ENCODE measurements at places on chromosomes 7 and 10. TPM values are rescaled to one million over a fixed set of nuclear protein-coding genes. Genes with fewer than 3 reads are reported as not detected.

ZNF746 gene
- total RNA-seq, result 22.7 TPM

SPOCK2 gene
- total RNA-seq, result 12.1 TPM

WNT16 gene
- total RNA-seq, result not detected

GPR85 gene
- total RNA-seq, result 0.75 TPM

SLC13A4 gene
- total RNA-seq, result not detected

EVX1 gene
- not detected for total RNA-seq

CLCN1 gene
- not detected for total RNA-seq

BLNK gene
- 35.5 TPM for total RNA-seq

PRKG1 gene
- 26.5 TPM for total RNA-seq

PLEKHS1 gene
- total RNA-seq, result not detected

GPR15LG gene
- not detected for total RNA-seq

NXPH1 gene
- total RNA-seq, result not detected

- peaks cover 57% of the 10 kb centered on the region for H3K4me1 ChIP-seq
- no peaks in the 10 kb centered on the region for H3K27me3 ChIP-seq
- peak overlapping the region; percentile 87 for H3K27ac ChIP-seq
- H3K4me3 ChIP-seq, result no peak overlapping the region
- no peak for DNase-seq
Observed at GRCh38 chr10:109892931-109893330, 30.4 kb downstream of the XPNPEP1 start.

DNA sequence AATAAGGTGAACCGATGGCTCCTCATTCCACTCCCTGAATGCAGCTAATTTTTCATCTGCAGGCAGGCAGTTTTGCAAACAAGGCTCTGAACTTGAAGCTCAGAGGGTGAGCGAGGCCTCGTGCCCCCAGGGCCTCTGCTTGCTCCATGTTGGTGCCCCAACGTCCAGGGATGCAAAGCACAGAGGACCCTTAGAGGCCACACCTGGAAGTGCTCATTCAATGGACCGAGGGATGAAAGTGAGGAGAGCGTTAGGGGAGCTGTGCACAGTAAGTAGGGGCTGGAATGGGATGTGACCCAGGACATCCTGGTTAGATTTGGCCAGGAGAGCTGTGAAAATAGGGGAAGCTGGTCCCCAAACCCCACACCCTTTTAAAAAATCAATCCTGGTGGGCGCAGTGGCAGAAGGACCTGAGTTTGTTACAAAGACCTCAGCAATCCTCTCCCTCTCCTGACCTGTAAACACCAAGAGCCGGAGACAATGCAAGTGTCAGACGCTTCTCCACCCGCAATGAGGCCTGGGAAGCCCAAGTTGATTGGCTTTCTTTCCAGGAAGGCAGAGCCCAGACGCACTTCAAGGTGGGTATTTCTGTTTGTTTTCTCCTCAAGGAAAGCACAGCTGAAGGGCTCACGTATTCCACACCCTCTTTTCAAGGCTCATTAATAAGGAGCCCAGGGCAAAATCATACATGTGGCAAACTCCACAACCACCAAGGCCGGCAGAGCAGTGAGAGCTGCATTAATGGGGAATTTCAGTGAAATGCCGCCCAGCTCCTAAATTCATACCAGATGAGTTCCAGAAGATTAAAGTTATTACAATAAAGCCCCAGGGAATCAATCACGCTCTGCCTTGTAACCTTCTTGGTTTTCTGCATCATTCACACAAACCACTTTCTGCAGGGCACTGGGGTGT, 14.1 kb upstream of the CXCL12 start:
- no peak overlapping the region for H3K4me3 ChIP-seq
- no peak for DNase-seq
- no peak overlapping the region for H3K27ac ChIP-seq
- no peaks in the 10 kb centered on the region for H3K36me3 ChIP-seq
- no peaks in the 10 kb centered on the region for H3K4me1 ChIP-seq

DNA sequence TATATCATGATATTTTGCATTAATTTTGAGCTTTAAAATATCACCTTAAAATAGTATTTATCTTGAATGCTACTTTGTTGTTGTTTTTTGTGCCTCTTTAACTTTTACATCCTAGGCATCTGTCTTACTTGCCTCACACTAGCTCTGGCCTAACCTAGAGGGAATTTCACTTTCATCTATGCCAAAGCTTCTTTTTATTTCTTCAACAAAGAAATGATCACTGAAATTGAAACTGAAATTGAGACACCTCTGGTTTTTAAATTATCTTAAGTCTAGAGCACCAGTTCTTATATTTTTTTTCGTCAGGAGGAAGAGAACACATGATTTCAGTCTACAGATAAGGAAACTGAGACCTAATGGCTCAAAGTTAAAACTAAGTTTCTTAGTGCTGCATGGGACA, 3.5 kb upstream of the SCIN start:
- no peaks in the 10 kb centered on the region for H3K36me3 ChIP-seq
- no peak overlapping the region for H3K4me3 ChIP-seq
- DNase-seq, result no peak
- H3K4me1 ChIP-seq, result peaks cover 12% of the 10 kb centered on the region
- H3K27me3 ChIP-seq, result no peaks in the 10 kb centered on the region

GRCh38 chr7:7687800-7688199, 30.6 kb downstream of the RPA3 start:
- no peaks in the 10 kb centered on the region for H3K36me3 ChIP-seq
- H3K4me3 ChIP-seq, result no peak overlapping the region
- no peak for DNase-seq

DNA sequence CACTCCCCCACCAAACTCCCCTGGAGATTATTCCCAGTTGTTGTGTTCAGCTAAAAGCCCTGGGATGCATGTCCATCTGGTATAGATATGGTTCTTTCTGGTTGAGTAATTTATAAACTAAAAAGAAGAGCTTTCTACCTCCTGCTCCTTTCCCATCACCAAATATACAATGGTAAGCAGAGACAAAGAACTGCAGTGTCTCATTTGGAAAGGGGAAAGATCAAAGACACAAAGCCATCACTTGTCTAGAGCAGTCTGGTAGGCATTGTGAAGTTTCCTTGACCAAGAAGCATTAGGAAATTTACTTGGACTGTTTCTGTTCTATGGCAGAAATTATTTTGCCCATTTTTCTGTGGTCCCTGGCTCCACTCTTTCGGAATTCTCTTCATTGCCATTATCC, 24.9 kb upstream of the PANK1 start:
- no peak overlapping the region for H3K4me3 ChIP-seq
- H3K27me3 ChIP-seq, result no peaks in the 10 kb centered on the region
- DNase-seq, result no peak
- no peaks in the 10 kb centered on the region for H3K36me3 ChIP-seq
- H3K4me1 ChIP-seq, result peaks cover 23% of the 10 kb centered on the region

DNA sequence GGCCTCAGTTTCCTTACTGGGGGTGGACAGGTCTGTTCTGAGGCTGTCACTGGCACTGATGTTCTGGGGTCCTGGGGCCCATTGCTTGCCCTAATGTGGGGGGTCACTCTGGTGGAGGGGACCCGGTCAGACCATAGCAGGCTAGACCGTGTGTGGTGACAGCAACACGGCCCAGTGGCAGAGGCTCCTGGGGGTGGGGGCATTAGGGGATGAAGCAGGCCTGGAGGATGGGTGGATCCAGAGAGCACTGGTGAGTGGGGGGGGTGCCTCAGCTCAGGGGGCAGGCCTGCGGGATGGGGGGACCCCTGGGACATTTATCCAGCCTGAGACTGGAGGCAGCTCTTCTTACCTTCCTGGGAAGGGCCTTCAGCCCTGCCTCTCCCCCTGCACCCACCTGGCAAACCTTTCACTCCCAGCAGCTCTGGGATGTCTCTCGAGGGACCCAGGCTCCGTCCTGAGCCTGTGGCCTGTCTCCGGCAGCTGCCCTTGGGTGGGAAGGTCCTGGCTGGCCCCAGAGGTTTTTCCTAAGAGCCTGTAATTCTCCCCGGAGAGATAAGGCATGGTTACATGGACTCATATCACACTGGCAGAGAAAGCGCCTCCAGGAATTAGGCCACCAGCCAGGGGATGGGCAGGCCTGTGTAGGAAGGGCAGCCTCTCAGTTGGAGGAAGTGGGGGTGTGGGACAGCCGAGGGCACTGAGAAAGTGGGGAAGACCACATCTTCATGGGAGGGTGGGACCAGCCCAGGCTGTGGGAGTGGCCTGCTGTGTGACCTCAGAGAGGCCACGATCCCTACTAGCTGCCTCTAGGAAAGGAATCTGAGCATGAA, 147.7 kb downstream of the UBE2H start:
- no peak for DNase-seq
- no peak overlapping the region for H3K27ac ChIP-seq
- H3K4me3 ChIP-seq, result no peak overlapping the region
- no peaks in the 10 kb centered on the region for H3K27me3 ChIP-seq
- H3K36me3 ChIP-seq, result no peaks in the 10 kb centered on the region

- H3K27ac ChIP-seq, result no peak overlapping the region
- no peak overlapping the region for H3K4me3 ChIP-seq
- H3K4me1 ChIP-seq, result peaks cover 12% of the 10 kb centered on the region
Observed at GRCh38 chr10:79202188-79203013, 133.6 kb downstream of the ZMIZ1 start.

DNA sequence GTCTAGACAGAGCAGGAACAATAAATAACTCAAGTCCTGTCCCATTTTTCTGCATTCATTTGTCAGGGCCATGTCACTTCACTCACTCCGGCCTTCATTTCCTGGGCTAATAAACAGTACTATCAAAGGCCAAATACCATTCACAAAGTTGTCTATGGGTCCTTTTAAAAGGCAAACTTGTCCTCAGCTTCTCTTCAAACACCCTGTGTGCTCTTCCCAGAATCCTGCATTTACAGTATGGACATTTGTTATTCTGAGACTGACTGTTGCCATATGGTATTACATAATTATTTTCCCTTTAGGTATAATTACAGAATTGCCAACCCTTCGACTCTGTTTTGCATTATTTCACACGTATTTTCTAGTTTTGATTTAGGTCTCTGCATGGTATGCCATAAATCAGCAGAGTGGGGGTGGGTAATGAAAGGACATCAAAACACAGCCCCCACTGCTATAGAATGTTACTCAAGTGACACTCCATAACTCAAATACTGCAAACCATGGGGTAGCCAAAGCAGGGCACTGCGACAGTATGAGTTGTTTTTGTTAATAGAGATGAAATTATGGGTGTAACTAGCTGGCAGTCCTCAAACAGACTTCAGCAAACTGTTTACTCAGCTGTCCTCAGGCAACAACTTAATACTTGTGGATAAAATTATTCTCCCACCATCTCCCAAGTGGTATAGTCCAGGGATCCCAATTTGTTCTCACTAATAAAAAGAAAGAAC, 183.7 kb downstream of the TRIL start:
- DNase-seq, result no peak
- no peaks in the 10 kb centered on the region for H3K36me3 ChIP-seq
- no peaks in the 10 kb centered on the region for H3K4me1 ChIP-seq
- H3K4me3 ChIP-seq, result no peak overlapping the region

DNA sequence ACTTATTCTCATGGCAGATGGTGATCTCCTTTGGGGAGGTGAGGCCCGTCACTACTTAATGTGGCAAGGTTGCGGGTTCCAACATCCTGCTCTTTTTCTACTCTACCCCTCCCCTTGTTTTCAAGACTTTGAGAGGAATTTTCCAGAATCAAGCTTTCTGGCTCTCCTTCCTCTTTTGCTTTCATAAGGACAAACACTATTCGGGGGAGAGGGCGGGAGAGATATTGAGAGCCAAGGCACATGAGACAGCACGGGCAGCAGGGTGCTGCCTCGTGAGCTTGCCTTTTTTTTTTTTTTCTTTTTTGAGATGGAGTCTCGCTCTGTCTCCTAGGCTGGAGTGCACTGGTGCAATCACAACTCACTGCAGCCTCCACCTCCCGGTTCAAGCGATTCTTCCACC, 6.9 kb upstream of the PFKFB3 start:
- H3K36me3 ChIP-seq, result no peaks in the 10 kb centered on the region
- DNase-seq, result no peak
- peaks cover 4% of the 10 kb centered on the region for H3K4me1 ChIP-seq
- H3K27me3 ChIP-seq, result no peaks in the 10 kb centered on the region

GRCh38 chr7:2106924-2107323, 125.8 kb downstream of the MAD1L1 start:
- DNase-seq, result no peak
- peaks cover 11% of the 10 kb centered on the region for H3K4me1 ChIP-seq
- no peaks in the 10 kb centered on the region for H3K27me3 ChIP-seq

- no peaks in the 10 kb centered on the region for H3K27me3 ChIP-seq
- H3K36me3 ChIP-seq, result peaks cover 3% of the 10 kb centered on the region
- H3K4me1 ChIP-seq, result no peaks in the 10 kb centered on the region
- H3K27ac ChIP-seq, result no peak overlapping the region
- DNase-seq, result no peak
Observed at GRCh38 chr7:38822549-38822948, 86.4 kb downstream of the VPS41 start.

DNA sequence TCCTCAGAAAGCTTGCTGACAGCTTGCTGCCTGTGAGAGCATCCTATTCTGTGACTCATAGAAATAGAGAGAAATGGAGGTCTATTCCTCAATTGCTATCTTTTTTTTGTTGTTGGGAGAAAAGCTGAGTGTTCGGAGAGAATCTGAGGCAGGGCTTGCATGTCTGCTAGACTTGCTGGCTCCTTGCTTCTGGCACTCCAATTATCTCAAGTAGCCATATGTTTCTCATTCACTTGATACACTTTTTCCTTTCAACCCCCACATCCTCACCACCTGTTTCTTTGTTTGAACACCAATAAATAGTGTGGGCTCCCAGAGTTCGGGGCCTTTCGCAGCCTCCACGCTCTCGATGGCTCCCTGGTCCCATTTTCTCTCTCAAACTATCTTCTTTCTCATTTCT, 172.2 kb downstream of the SH2D4B start:
- H3K27ac ChIP-seq, result no peak overlapping the region
- no peaks in the 10 kb centered on the region for H3K36me3 ChIP-seq
- H3K4me1 ChIP-seq, result no peaks in the 10 kb centered on the region

- H3K36me3 ChIP-seq, result no peaks in the 10 kb centered on the region
- peak overlapping the region; percentile 62 for H3K4me3 ChIP-seq
- H3K27ac ChIP-seq, result no peak overlapping the region
- peak; percentile 46 for DNase-seq
- peaks cover 13% of the 10 kb centered on the region for H3K4me1 ChIP-seq
Observed at GRCh38 chr10:50417886-50418830, 166.8 kb upstream of the ASAH2 start.

GRCh38 chr7:15720849-15721471, 34.5 kb upstream of the MEOX2 start:
- no peaks in the 10 kb centered on the region for H3K27me3 ChIP-seq
- no peak overlapping the region for H3K27ac ChIP-seq
- no peak overlapping the region for H3K4me3 ChIP-seq
- DNase-seq, result peak; percentile 5
- no peaks in the 10 kb centered on the region for H3K36me3 ChIP-seq

DNA sequence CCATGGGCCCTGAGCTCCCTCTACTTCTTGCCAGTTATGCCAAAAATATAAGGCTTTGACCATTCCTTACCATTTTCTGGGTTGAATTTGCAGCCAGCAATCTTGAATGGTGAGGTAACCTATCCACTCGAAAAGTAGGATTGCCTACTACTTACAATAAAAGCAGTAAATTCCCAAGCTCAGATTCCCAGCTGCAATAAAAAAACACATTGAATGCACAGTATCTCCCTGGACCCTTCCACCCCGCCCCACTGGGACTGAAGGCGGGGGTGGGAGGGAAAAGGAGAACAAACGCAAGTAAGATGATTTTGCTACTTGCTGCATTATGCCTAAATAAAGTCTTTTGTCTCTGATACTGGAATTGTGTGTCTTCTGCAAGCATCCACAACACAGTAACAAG, 301.9 kb downstream of the HGF start:
- H3K4me3 ChIP-seq, result no peak overlapping the region
- no peaks in the 10 kb centered on the region for H3K36me3 ChIP-seq
- no peak overlapping the region for H3K27ac ChIP-seq
- no peaks in the 10 kb centered on the region for H3K4me1 ChIP-seq
- DNase-seq, result no peak
- no peaks in the 10 kb centered on the region for H3K27me3 ChIP-seq

All from thyroid gland (tissue), 4 donors.